ENCODE measurements at places on chromosomes 2 and 18.
A peak's percentile ranks its signal among the peaks of the same experiment; 100 is the strongest.

GRCh38 chr18:26544451-26544850 is 3.9 kb downstream of the KCTD1 start:
- no peak for DNase-seq

DNA sequence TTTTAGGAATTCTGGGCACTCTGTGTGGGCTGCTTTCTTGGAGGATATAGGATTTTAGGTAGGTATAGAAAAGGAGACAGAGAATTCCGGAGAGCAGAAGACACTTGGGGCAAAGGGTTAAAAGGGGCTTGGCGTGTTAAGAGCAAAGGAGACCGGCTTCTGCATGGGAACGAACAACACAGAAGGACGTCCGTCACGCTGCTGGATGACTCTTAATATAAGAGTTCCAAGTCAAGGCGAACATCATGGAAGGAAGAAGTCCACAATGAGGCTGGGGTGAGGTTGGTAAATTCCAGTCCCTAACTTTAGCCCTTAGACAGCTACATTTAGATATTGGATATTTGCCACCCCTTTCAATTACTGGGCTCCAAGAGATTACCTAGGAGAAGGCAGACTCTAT is 15.9 kb upstream of the SLC20A1 start:
- no peak for DNase-seq

- no peak for DNase-seq
Measured at GRCh38 chr18:59835605-59836379, 64.0 kb upstream of the PMAIP1 start.

- no peak for DNase-seq
Measured at GRCh38 chr2:96506907-96507240, 1.7 kb upstream of the NEURL3 start.

GRCh38 chr2:31384351-31384750 is 30.2 kb downstream of the XDH start:
- DNase-seq = peak; percentile 96

GRCh38 chr2:203359450-203359849 is 31.3 kb downstream of the ABI2 start:
- no peak for DNase-seq

GRCh38 chr2:173231042-173231441 is 123.6 kb upstream of the CDCA7 start:
- no peak for DNase-seq

DNA sequence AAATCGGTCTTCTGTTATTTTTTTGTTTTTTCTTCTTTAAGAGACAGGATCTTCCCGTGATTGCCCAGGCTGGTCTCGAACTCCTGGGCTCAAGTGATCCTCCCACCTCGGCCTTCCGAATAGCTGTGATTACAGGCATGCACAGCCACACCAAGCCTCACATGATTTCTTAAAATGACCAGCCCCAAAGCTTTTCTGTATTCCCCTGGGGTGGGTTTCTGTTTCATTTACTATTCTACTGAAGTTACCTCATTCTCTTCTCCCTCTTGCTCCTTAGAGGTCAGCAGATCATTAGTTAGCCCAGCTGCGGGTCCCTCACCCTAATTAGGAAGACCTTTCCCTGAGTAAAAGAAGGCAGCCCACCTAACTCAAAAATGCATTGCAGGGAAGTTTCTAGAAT is 27.6 kb downstream of the SLC1A4 start:
- no peak for DNase-seq

- no peak for DNase-seq
Measured at GRCh38 chr2:235389626-235390025, 104.2 kb upstream of the AGAP1 start.

- DNase-seq = peak; percentile 32
Measured at GRCh38 chr2:191758518-191759507, 80.9 kb downstream of the NABP1 start.

GRCh38 chr2:240958366-240959213 is 39.8 kb upstream of the SNED1 start:
- no peak for DNase-seq

DNA sequence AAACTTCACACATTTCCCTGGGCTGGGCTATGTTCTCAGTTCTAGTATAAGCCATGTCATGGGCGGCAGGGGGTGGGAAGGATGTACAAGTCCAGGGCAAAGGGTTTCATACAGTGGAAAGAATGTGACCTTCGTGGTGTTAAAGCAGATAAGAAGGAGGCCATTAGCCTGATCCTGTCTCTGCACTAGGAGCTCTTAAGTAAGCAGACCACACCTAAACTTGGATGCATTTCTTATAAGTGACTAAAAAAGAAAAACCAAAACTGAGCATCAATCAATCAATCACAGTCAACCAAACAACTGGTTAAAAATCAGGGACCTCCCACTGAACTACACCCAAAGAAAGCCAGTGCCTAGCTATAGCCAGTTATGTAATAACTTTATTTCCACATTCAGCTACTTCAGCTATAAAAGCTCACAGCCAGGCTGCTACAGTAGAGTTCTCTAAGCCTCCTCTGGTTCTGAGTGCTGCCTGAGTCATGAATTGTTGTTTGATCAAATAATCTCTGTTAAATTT is 46.8 kb upstream of the RIOK3 start:
- peak; percentile 44 for DNase-seq

- no peak for DNase-seq
Measured at GRCh38 chr2:132774189-132774588, 104.2 kb upstream of the LYPD1 start.

DNA sequence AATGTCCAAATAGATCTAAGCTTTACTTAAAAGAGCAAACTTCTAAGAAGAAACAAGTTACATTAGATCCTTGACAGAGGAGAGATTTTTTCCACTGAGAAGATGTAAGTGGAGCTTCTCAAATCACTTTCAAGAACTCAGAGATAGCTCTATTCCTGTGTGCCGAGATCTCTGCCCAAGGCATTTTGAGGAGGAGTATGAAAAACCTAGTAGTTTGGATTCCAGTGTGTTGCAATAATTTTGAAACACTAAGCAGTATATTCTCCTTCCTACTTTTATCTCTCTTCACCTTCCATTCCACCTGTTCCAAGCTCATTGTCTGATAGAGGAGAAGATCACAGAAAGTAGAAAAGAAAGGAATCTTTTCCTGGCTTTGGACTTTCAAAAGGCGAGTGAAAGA is 192.0 kb upstream of the TANK start:
- DNase-seq = no peak

DNA sequence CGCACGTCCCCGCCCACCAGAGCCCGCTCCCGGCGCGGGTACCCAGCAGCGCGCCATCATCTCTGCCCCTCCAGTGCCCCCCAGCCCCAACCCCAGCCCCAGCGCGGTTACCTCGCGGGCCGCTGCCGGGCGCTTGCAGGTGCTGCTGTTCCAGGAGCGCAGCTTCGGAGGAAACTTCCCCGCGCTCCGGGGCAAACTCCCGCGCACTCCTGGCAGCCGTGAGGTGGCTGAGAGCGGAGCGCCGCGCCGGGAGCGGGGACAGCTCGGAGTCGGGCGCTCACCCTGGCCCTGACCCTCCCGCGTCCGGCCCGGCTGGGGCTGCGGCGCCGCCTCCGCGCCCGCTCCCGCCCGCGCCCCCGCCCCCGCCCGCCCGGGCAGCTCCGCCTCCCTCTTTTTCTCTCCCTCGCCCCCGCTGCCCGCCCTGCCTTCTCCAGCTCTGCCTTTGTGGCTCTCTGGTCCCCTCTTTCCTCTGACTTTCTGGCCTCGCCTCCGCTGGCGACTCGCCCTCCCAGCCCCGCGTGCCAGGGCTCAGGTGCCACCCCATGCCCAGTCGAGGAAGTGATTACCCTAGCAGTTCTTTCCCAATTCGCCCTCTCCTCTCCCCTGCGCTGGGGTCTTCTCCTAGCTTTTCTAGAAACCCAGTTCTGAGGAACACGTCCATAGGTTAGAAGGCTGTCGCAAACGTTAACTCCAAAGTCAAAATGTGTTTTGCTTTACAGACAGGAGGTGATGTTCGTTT is at the start of gene CHST9:
Gene CHST9 (minus strand): TSS at position 284 of the 739 bp plus-strand sequence. CDS start 42,499 bp downstream, outside the sequence.
- DNase-seq = no peak

- no peak for DNase-seq
Measured at GRCh38 chr2:232457121-232458011, 1.4 kb downstream of the ALPI start.

DNA sequence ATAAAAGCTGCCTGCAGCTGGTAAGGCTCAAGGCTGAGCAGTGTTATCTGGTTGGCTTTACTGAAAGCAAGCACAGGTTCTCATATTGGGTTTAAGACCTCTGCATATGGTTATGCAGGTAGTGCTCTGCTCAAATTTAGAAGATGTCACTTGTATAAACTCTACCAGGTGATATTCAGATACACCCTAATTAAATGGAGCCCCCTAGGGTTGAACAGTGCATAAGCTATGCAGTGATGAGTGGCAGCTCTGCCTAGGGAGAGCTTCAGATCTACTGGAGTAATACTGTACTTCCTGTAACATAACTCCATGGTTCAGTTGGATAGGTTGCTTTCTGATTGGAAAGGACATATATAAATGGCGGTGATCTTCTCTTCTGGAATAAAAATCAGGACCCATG is 222.7 kb downstream of the CYRIA start:
- no peak for DNase-seq

Measured in astrocyte of the spinal cord (primary cell).